ENCODE measurements at places on chromosomes 2 and 18. TPM values are rescaled to one million over a fixed set of nuclear protein-coding genes. Genes with fewer than 3 reads are reported as not detected.

The MATN3 gene
- not detected for polyA plus RNA-seq

The ICOS gene
- polyA plus RNA-seq = 15.7 TPM

The KCNJ3 gene
- not detected for polyA plus RNA-seq

The POTEC gene
- not detected for polyA plus RNA-seq

The GDF7 gene
- polyA plus RNA-seq = 0.10 TPM

The ABCG8 gene
- not detected for polyA plus RNA-seq

The CD226 gene
- polyA plus RNA-seq = 39.2 TPM

The KCTD1 gene
- polyA plus RNA-seq = 0.22 TPM

The MYL12A gene
- polyA plus RNA-seq = 3,038 TPM

The STK36 gene
- 3.9 TPM for polyA plus RNA-seq

The AMER3 gene
- polyA plus RNA-seq = not detected

The ACOXL gene
- not detected for polyA plus RNA-seq

The PROC gene
- not detected for polyA plus RNA-seq

The DNER gene
- not detected for polyA plus RNA-seq

The SERPINB7 gene
- polyA plus RNA-seq = not detected

The MYOM1 gene
- 0.92 TPM for polyA plus RNA-seq

The CFAP210 gene
- not detected for polyA plus RNA-seq

The REG1A gene
- polyA plus RNA-seq = not detected

The PGAP1 gene
- polyA plus RNA-seq = 1.5 TPM

The POTEJ gene
- polyA plus RNA-seq = not detected

The CHPF gene
- polyA plus RNA-seq = 8.7 TPM

The SPC25 gene
- polyA plus RNA-seq = not detected

The MOGAT1 gene
- polyA plus RNA-seq = not detected

Measured in CD8-positive, alpha-beta memory T cell (primary cell).